Amniotic epithelial cell (primary cell): ENCODE measurements at places on chromosomes 13 and 19.

GRCh38 chr19:15769586-15769985 is 17.9 kb upstream of the OR10H5 start:
- DNase-seq: no peak

- DNase-seq: peak; percentile 61
These were observed 622.4 kb downstream of the DCT start for GRCh38 chr13:93857126-93857525.

DNA sequence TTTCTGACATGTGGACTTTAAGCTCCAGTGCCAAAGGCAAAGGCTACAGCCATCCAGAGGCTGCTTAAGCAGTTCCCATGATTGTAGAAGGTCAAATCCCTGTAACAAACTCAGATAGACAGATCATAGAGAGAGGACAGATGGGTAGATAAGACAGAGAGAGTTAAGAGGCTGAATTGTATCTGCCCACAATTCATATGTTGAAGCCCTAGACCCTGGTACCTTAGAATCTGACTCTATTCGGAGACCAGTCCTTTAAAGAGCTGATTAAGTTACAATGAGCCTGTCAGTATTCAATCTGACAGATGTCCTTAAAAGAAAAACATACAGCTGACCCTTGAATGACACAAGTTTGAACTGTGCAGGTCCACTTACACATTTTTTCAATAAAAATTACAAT is 115.2 kb downstream of the RAP2A start:
- DNase-seq: no peak

GRCh38 chr13:50141375-50141975 is 126.2 kb downstream of the KCNRG start:
- peak; percentile 31 for DNase-seq

DNA sequence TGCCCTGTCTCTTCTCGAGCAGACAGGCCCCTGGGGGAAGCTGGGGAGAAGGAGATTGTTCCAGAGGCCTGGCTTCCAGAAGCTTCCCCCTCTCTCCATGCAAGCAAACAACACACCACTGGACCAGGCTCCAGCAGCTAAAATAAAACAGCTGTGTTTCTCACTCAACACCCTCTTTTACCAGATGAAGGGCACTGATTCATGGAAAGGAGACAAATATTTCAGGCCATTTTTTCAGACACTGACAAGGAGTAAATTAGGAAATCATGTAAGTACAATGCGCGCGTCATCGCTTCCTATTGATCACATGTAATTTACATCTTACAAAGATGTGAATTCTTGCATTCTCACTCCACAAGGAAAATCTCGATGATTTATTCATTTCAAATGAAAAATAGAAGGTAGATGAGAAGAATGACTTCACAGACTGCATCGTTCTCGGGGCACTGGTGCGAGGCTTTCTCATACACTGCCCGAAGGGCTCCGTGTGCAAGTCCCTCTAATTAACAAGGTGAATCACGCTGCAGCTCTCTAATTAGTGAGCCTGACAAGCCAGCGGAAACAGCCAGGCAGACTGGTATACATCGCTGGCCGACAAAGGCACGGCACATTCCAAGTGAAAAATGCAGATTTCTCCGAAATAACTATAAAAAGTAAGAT is 153.6 kb downstream of the KCTD15 start:
- DNase-seq: no peak

DNA sequence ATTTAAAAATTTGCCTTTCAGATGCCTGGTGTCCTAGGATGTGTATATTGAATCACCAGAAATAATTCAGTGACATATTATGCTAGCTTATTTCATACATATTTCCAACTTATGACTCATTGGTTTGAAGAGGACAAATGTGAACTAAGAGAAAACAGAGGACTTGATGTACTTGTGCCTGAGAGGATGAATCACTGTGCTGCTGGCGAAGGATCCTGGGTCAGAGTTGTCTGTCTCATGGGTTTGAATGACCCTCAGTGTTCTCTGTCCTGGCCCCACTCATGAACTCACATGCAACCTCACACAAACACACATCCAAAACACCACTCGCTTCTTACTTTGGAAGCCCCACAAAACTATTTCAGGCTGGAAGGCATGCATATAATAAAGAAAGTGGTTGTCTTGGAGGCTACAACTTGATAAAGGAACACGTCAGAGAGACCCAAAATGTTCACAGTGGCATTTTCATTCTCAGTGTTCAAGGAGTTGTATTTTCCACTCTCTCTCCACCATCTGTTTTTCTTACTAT is 129.0 kb upstream of the SPRY2 start:
- DNase-seq: peak; percentile 91

- DNase-seq: no peak
These were observed 49.8 kb downstream of the BICRA start for GRCh38 chr19:47658431-47659348.

GRCh38 chr13:20499986-20500385 is 25.7 kb downstream of the CRYL1 start:
- DNase-seq: no peak

- no peak for DNase-seq
These were observed 11.8 kb upstream of the FBN3 start for GRCh38 chr19:8161135-8161646.

DNA sequence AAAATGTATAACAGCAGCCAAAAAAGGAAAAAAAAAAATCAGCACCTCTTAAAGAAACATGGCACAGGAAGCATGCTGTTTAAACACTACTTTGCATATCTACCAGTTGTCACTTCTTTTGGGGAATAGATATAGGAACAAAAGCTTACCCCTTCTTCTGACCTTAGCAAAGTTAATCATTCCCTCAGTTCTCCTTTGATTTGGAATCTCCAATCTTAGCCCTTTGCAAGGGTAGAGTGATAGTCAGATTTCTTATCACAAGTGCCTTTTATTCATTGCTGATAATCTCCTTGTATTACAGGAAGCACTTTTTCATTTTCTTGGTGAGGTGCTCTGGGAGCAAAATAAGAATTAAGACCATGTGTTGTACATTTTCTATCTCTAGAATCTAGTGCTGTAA is 1327.6 kb downstream of the OLFM4 start:
- DNase-seq: no peak

- peak; percentile 64 for DNase-seq
These were observed 30.3 kb downstream of the CRYL1 start for GRCh38 chr13:20495087-20496023.

GRCh38 chr13:30338331-30338851 is 31.0 kb upstream of the KATNAL1 start:
- DNase-seq: peak; percentile 51
